ENCODE measurements at places on chromosomes 12 and 14.

GRCh38 chr14:65179918-65180724 lies 77.8 kb upstream of the MAX start:
- peak; percentile 96 for DNase-seq

DNA sequence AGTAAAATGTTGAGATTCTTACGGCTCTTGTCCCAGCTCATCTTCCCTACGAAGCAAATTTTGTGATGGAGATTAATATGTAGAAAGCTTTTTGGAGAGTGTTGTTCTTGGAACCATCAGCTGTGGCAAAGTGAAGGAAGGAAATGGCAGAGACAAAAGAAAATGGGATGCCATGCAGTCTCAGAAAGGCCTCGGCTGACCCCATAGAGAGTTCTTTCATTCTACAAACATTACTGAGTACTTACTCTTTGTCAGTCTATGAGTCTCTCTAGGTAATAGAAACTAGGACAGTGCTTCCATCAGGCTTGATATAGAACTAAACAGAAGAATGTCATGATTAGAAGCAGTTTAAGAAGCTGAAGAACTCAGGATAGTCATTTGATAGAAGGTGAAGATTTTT lies 134.1 kb downstream of the PLEKHA5 start:
- no peak for DNase-seq

GRCh38 chr14:45194964-45195363 lies 58.0 kb downstream of the MIS18BP1 start:
- DNase-seq = no peak

DNA sequence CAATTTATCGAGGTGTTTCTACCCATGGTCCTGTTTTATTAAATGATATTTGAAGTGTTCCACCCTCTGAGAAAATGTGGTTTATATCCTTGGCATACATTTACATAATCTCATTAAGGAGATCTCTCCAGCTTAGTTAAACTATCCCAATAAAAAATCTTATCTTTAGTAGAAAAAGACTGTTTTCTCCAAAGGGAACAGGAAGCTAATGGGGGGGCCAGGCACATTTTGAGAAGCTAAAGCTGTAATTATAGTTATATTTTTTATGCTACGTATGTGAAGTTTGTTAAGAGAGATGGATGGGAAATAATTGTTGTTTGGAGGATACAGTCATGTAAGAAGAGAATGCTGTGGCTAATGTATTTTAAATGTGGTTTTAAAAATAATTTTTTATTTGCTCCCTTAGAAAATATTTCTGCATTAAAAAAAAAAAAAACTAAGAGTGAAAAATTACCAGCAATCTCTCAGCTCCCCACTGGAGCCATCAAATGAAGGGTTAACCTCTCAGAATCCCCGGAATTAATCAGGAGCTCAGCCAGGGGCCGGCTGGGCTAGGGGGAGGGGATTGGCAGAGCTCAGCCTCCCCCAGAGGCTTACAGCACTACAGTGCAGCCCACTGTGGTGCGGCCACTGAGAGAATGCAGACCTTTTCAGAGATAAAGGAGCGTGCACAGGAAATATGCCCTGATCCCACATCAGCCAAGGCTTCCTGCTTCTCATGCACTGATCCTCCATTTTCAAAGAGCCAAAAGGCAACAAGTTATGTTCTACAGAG lies 185.8 kb downstream of the EGLN3 start:
- no peak for DNase-seq

DNA sequence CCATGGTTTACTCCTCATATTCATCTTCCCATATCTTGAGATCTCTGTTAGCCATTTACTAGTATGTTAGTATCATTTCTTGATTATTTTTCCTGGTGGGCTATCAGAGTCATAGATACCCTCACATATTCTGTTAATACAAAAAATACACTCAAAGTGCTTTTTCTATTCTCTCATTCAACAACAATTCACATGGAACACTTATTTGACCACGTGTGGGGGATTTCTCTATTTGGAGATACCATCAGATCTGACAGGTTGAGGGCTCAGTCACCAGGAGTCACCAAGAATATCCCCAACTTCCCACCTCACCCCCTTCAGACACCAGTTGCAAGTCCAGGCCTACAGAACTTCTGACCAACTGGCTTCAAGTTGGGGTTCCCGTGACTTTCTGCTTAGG lies 51.9 kb upstream of the A2ML1 start:
- no peak for DNase-seq

DNA sequence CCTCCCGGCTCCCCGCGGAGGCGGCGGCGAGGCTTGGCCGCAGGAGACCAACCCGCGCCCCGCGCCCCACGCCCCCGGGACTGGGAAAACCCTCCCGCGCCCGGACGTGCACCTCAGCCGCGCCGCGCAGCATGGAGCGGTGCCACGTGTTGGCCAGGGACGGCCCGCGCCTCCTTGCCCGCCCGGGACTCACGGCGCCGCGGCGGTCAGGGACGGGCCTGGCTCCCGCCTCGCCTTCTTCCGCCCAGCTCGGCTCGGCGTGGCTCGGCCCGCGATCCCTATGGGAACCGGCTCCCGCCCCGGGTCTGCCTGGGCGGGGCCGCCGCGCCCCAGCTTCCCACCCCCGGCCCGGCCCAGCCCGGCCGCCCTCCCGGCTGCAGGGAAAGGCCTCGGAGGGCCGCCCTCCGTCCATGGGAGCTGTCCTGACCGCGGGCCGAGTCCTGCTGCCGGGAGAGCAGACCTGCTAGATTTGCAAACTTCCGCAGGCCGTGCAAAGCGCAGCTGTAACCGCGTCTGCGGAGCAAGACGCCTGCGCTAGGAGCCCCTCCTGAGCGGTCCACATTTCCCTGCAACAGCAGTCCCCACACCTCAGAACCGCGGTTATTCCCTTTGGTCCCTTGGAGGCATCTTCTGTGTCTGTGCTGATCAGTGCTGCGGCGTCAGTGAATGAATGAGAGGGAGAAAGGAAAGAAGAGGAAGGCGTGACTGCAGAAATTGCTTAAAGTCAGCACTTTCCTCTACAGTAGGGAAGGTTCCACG lies at the start of gene CDKL1:
TSS of gene CDKL1 (minus strand) at position 251 of the 759 bp plus-strand sequence. CDS start 1,013 bp downstream, outside the sequence.
- peak; percentile 72 for DNase-seq

DNA sequence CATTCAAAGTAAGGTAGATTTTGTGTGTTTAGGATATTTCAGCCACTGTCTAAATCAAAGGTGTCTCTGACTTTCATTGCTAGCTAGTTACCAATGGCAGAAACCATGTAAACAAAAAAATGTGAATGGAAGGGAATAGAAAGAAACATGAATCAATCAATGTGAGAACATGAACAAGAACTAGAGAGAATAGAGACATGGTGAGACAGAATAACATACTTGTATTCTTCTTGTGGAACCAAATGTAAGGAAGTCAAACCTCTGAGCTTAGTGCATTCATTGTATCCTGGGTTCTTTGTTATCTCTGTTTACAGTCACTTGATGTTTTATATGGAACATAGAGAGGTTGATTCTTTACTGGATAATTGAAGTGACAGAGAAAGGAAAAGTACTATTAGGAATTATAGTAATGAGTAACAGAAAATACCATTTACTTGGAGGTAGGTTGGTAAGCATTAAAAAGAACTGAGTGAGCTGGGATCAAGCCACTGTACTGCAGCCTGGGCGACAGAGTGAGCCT lies 2.6 kb upstream of the WNK1 start:
- no peak for DNase-seq

GRCh38 chr12:103803847-103804246 lies 37.2 kb downstream of the NT5DC3 start:
- DNase-seq = no peak

DNA sequence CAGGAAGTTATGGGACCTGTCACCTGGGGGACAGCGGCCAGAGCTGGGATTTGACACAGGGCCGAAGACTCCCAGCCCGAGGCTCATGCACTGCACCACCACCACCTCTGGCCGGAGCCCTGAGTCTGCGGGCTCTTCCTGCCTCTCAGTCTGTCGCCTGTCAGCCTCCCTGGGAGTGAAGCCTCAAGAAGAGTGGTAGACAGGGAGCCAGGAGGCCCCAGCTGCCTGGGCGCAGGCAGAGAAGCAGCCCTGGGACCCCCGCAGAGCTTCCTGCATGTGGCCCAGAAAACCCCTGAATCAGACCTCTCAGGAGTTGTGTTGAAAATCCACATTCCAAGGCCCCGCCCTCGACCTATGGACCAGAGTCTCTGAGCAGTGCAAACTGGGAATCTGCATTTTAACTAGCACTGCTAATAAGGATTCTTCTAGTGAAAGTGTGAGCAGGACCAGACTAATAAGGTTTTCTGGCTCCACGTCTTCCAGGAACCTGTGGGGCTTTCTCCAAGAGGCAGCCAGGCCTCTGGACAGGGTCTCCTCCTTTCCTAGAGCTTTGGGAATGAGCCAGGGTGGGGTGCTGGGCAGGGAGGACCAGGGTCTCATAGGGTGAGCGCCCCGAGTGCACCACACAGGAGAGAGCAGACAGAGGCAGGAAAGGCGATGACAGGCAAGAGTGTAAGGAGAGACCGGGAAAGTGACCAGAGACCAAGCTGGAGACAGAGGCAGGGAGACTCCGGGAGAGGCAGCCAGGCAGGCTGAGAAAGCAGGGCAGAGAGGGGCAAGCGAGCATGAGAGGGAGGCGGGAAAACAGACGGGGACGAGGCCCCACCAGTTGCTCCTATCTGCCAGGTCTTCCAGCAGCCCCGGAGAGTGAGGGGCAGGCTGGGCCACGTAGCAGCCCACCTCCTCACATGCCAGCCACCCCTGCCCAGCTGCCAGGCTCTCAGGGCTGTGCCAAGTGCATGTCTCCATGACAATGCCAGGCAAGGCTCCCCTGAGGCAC lies 112.4 kb downstream of the BCL11B start:
- DNase-seq = no peak

GRCh38 chr14:22977684-22978486 lies 4.5 kb downstream of the AJUBA start:
- DNase-seq = peak; percentile 94

- no peak for DNase-seq
Measured at GRCh38 chr12:111838353-111838752, 3.7 kb upstream of the MAPKAPK5 start.

- no peak for DNase-seq
Measured at GRCh38 chr12:24135158-24135850, 185.8 kb upstream of the SOX5 start.

GRCh38 chr12:9378430-9378835 lies 170.2 kb upstream of the PZP start:
- DNase-seq = no peak

DNA sequence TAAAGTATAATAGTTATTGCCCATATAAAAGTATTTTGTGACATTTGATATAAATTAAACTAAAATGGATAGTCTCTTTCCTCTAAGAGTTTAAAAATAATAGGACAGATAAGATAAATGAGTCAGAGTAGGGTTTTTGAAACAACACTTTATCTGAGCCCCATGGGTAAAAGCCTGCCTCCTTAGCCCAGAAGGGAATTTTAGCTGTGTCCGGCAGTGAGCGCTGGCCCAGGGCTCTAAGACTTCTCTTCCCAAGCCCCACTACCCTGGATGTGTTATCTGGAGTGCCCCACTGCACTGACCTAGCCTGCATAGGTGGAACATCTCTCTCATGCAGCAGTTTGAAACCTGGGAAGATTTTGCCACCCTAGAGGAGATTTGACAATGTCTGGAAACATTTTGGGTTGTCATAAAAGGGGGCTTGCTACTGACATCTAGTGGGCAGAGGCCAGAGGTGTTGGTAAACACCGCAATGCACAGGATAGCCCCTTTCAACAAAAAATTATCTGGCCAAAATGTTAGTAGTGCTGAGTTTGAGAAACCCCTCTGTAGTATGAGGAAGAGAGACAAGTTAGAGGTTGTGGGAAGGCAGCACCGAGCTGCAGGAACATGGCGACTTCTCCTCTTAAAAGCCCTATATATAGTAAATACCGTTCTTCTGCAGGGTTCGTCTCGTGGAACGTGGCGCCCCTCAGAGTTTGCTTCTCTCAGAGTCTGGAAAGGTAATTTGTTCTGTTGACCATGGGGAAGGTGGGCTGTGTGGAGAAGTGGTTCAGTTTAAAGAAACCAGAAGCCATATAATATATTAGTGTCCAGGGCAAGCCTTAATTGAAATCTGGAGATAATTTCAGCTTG lies 29.3 kb upstream of the ATF1 start:
- DNase-seq = peak; percentile 47

GRCh38 chr12:130830246-130830551 lies 8.9 kb downstream of the STX2 start:
- DNase-seq = no peak

DNA sequence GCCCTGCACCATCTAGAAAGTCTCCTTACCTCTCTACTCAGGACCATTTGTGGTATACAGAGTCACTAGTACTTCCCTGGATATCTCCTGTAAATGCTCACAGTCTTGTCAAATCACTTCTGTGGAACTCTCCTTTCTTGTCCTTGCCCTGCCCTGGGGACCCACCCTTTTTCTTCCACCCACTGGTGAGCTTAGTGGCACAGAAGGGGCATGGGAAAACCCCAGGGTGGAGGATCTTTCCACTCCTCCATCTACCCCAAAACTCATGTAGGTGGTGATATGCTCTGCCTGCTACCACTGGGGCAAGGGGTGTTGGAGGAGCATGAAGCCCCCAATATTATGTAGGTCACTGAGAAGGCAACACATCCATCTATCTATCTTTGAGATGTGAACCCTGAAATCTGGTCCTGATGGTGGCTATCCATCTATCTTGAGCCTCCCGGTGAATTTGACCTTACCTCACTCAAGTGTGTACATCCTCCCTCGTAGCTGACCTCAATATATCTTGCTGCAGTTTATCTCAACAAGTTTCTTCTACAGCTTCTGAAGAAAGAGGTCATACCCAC lies 943 bp downstream of the TESPA1 start:
- DNase-seq = no peak

- peak; percentile 15 for DNase-seq
Measured at GRCh38 chr12:87217491-87217890, 811.7 kb downstream of the C12orf50 start.

- no peak for DNase-seq
Measured at GRCh38 chr12:64729909-64730587, 29.2 kb downstream of the GNS start.

DNA sequence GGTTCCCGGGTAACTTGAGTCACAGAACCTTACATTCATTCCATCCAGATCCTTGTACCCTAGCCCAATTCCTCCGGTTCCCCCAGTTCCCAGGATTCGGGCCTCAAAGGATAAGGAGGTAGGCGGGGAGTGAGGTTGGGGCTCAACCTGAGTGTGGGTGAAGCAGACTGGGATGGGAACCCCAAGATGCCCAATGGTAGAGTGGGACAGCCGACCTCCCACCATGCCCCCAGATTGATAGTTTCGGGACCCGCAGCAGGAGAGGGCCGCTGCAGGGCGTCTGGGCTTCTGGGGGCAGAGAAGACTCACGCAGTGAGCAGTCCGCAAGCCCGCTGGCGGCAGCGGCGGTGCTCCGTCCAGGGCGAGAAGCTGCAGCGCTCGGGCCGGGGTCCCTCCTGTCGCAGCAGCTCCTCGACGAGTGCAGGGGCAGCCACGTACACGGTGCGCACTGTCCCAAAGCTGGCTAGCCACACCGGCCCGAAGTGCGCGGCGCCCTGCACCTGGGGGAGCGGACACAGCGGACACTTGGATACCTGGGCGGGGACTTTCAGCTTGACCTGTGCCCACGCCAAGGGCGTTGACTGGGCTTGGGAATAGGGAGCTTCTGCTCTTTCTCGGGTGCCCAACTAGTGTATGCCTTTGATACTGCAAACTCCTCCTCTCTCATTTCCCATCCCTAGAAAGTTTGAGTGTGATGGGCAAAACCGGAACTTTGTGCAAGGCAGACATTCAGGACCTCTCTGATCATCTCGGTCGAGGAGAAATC lies 997 bp downstream of the CYP27B1 start:
- no peak for DNase-seq
